Cortex of kidney (tissue), 1 donor: ENCODE measurements at places on chromosomes 11 and 22.

DNA sequence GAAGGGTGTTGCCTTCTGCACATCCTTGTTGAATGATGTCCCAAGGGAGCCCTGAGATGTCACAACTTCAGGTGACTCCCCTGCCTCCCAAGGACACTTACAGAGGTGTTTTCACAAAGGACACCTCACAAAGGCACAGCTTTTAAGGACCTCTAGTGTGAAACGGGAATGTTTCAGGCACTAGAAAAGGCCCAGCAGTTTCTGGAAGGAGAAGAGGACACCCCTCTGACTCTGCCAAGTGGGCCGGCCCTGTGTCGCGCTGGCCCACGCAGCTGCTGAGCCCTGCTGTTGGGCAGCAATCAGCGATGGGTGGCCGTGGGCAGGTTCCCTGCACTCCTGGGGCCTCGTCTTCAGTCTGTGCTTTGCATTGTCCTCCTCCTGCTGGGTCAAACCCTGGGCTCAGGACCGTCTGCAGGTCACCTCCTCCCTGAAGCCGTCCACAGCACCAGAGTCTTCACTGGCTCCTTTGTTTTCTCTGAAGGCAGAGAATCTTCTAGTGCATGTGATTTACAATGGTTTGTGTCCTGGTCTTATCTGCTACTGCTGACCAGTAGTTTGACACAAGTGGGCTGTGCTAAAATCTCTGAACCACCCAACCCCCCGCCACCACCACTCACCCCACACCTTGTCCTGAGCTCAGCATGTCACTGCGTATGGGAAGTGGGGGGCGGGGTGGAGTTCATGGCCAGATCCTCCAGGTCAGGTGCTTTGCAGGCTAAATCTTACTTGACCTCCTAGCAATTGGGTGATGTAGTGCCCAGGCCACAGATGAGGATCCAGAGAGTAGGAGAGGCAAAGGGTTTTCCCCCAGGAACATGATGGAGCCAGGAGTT, 3.2 kb downstream of the LINC01488 start:
- DNase-seq = no peak

DNA sequence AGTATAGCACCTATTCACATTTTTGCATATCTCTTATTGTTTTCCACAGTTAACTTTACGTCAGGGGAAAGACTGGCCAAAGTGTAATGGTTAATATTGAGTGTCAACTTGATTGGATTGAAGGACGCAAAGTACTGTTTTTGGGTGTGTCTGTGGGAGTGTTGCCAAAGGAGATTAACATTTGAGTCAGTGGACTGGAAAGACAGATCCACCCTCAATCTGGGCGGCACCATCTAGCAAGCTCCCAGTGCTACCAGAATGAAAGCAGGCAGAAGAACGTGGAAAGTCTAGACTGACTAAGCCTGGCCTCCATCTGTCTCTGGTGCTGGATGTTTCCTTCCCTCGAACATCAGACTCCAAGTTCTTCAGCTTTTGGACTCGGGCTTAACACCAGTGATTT, 1900.7 kb upstream of the RAG2 start:
- DNase-seq = no peak

DNA sequence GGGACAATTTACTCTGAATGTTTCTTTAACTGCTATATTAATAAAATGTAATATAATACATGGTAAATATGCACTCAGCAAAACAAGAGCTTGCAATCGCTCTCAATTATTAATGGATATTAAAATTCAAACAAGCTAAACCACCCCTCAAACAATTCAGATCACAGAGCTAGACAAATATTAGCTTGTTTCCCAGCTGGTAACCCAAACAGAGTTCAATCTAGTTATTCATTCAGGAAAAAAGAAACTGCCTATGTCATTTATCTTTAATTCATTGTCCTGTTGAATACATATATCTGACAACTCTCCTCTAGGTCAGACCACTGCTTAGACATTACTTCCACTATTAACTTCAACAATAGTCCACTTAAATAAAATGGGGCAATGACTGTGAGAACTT, 78.7 kb downstream of the SERGEF start:
- no peak for DNase-seq

DNA sequence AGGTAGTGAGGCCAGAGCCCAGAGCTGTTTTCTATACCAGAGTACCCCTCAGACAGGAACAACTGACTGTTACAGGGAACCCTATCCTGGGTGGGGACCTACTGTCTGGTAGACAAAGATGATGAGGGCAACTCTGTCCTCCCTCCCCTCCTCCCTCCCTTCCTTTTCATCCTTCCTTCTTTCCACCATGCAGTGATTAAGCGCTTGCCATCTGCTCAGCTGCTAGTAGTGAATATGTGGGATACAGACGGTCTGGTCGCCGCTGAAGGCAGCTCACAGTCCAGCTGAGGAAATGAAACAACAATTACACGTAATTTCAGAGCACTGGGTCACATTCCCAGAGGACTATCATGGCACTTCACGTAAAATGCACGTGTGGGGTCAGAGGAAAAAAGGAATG, 597.1 kb downstream of the BUD13 start:
- DNase-seq = no peak

GRCh38 chr11:70747921-70748320, 349.6 kb downstream of the CTTN start:
- no peak for DNase-seq
